Urothelium cell line (cell line): ENCODE measurements at places on chromosomes 11 and 22.

GRCh38 chr11:65822776-65823528 lies 10.8 kb upstream of the SNX32 start:
- DNase-seq: no peak

DNA sequence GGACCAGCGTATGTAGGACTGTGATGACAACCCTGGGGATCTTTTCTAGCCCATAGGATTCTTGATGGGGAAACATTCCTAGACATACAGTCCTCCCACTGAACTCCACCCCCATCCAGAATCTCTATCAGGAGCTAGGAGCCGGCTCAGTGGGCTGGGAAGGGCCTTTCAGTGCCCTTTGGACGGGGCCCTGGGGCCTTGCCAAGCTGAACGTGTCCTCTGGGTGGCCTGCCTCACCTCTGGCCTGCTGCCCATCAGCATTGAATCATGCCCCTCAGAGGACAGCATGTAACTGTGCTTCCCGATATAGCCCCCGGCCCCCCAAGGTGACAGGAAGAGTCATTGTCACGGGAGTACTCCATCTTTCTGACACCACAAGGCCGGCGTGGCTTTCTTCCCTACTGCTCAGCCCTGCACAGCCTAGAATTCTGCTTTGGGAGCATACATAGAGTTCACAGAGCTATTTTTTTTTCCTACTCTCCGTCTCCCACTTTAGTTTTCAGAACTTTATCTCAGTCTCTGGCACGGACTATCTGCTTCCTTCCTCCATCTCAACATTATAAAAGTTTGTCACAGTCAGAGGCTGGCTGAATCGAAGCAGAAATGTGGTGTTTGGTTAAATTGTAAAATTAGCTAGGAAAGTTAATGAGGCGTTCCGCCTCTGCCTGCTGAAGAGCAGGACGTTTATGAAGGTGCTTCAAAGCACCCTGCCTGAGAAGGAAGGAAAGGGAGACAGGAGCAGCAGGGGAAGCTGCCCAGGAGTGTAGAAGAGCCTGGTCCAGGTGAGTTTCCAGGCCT lies 111.9 kb downstream of the ZBTB16 start:
- no peak for DNase-seq

DNA sequence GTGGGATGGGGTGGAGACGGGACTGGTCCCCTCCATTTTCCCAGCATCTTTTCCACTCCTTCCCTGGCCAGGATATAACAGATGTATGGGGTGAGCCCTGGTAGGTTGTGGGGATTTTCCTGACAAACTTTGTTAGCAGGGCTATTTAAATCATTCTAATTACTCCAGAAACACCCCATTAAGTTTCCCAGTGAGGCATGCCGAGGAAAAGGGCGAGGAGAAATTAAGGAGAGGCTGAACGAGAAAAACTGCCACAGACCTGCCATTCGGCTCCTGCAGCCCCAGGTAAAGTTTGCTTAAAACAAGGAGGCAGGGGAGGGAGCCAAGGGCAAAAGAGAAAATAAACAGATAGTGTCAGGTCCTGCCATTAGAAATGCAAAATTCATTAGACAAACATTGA lies 428.2 kb downstream of the BUD13 start:
- DNase-seq: no peak

- DNase-seq: no peak
Measured at GRCh38 chr11:130243816-130244215, 70.9 kb downstream of the ZBTB44 start.

DNA sequence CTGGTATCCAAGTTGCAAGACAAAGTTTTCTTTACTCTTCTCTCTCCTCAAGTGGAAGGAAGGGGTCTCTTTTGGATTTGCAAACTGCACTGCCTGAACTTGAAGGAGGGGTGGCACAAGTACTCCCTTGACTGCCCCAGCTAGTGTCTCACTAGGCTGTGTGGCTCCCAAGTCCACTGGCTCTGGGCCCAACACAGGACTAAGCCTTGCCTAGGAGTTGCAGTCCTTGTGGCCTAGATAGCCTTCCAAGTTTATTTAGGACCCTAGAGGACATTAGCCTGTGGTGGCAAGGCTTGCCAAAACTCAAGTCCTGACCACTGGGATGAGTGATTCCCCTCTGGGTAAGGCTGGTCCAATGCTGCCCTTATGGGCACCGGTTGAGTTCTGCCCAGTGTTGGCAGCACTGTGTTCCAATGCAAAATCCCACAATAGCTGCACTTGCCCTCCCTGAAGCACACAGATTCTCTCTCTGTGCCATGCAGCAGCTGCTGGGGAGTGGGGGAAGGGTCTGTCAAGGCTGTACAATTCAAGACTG lies 10.2 kb upstream of the WEE1 start:
- no peak for DNase-seq

GRCh38 chr11:71931245-71931602 lies 2.4 kb downstream of the RNF121 start:
- no peak for DNase-seq
